ENCODE measurements at places on chromosomes 7 and 10.

- no peak for DNase-seq
Observed at GRCh38 chr10:124179308-124180043, 86.1 kb upstream of the CHST15 start.

GRCh38 chr7:76304888-76305375 is 2.5 kb downstream of the HSPB1 start:
- no peak for DNase-seq

- no peak for DNase-seq
Observed at GRCh38 chr7:20374399-20374798, 43.7 kb downstream of the ITGB8 start.

DNA sequence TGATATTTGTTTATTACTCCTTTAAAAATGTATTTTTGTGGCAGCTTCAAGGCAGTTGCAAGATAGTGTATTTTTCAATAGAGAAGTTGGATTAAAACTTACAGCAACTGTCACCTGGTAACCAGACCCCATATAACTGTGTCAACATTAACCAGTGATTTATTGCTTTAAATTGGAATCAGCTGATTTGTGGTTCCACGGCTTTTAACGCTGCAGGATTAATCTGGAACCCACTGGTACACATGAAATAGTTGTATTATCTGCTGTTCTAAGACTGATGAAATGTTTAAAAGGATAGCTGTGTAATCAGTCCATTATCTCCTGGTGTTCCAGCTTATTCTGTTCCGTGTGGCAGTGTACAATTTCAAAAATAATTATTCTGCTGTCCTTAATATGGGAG is 180.2 kb downstream of the CELF2 start:
- DNase-seq, result no peak

DNA sequence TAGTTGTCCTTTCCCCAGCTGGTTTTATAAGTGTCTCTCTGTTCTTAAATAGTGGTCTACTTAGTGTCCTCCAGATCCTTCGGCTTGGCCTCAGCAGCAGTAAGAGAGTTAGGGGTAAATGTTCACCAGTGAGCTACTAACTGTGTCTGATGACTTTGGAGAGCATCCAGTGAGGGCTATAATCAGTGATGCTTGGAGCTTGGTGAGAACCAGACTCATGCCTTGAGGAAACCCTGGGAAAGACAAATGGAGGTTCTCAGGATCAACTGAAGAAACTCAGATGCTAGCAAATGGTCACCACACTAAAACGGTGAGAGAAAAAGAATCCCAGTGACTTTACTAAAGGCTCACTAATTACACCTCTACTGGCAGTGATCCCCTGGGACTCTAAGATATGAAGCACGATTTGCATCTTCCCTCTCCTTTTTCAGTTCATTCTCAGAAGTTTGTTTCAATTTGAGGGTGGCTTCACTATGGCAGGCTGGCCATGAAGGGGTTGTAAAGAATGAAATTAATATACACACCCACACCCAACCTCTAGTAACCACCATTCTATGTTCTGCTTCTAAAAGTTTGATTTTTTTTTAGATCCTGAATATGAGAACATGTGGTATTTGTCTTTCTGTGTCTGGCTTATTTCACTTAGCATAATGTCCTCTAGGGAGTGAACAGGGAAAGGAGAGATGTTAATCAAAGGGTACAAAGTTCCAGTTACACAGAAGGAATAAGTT is 177.9 kb downstream of the PDE1C start:
- DNase-seq, result no peak

GRCh38 chr7:157383868-157384267 is 47.1 kb downstream of the DNAJB6 start:
- DNase-seq, result no peak

GRCh38 chr7:152956006-152956405 is 196.5 kb downstream of the ACTR3B start:
- DNase-seq, result no peak

- no peak for DNase-seq
Observed at GRCh38 chr10:103676851-103677417, 178.4 kb downstream of the SH3PXD2A start.

DNA sequence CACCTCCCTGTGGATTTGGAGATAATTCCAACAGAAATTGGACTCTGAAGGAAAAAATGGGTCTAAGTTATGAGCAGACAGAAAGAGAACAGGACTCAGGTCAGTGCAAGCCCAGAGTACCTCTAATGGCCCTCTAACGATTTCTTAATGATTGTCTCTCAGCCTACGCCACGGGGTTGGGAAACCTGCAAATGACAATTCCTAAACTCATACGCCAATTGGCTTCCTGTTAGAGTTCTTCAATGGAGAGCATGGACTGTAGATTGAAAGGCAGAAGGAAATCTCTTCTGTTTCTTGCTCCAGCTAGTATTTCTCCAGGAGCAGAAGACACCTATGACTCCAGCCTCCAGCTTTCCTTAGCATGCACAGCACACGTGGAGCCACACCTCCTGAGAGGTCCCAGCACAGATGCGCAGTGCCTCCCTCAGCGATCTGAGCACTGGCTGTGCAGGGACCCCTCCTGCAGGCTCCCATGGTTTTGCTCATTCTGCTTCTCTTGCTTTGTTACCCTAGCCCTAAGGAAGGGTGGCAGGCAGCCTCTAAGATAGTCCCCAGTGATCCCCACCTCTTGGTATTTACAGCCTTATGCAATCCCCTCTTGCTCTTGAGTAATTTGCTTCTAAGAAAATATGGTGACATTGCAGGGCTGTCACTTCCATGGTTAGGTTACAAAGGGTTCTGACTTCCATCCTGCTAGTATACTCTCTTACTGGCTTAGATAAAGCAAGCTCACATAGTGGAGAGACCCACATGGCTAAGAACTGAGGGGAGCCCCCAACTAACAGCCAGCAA is 30.1 kb downstream of the DENND11 start:
- DNase-seq, result no peak

GRCh38 chr7:28055161-28055544 is 125.4 kb downstream of the JAZF1 start:
- no peak for DNase-seq

DNA sequence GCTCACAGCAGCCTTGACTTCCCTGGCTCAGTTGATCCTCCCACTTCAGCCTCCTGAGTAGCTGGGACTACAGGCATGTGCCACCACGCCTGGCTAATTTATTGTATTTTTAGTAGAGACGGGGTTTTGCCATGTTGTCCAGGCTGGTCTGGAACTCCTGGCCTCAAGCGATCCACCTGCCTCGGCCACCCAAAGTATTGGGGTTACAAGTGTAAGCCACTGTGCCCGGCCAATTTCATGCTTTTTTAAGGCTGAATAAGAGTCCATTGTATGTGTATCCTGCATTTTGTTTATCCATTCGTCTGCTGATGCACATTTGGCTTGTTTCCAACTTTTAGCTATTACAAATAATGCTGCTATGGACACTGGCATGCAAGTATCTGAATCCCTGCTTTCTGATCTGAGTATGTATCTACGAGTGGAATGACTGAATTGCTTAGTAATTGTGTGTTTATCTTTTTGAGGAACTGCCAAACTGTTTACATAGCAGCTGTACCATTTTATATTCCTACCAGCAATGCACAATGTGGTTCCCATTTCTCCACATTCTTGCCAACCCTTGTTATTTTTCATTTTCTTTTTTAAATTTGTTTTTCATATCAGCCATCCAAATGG is 37.3 kb upstream of the TPST1 start:
- DNase-seq, result no peak

DNA sequence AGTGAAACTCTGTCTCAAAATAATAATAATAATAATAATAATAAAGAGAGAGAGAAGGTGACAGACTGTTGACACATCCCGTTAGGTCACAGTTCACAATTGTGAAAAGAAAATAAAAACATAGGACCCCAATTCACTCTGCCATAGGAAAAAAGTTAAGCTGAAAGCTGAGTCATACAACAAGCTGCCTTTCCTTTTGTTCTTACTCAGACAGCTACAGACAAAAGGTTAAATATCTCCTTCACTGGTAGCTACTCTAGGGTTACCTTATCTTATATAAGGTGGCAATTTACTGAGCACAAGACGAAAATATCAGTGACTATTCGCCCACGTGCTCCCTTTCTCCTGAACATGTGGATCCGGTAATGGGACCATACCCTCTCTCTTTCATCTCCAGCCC is 17.5 kb downstream of the TUBAL3 start:
- DNase-seq, result no peak

DNA sequence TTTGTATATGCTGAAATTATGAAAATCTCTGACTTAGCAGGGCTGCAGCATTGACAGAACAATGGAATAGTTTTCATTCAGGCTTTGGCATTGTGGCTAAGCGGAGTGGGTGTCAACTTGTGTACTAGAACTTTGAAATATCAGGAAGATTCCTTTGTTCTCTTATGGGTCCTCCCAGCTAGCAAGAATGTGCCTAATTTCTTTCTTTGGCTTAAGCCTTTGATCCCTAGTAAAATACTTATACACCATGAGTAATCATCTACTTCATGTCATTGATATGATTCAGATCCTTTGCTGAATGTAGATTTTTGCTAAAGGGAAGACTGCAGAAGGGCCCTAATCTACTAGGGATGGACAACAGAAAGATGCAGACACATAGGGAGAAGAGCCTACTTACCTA is 6.2 kb downstream of the AVL9 start:
- DNase-seq, result no peak

DNA sequence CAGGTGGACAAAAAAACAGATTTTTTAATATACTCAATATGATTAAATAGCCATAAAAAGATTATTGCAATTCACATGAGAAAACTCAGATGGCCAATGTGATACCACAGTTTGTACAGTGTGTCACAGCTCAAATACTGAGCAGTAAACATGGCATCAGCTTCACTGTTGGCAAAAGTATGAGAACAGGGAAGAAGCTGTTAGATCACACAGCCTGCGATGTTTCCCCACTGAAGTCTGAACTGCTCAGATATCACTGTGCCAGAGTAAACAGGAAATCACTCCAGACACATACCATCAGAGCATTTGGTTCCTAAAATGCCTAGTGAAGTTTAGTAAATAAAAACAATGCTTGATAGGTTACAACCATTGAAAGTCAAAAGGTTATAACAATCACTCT is 347.8 kb downstream of the ETV1 start:
- no peak for DNase-seq

GRCh38 chr7:157291404-157292080 is 45.3 kb upstream of the DNAJB6 start:
- no peak for DNase-seq

GRCh38 chr10:46227936-46228562 is 58.7 kb upstream of the ANTXRL start:
- DNase-seq, result no peak

DNA sequence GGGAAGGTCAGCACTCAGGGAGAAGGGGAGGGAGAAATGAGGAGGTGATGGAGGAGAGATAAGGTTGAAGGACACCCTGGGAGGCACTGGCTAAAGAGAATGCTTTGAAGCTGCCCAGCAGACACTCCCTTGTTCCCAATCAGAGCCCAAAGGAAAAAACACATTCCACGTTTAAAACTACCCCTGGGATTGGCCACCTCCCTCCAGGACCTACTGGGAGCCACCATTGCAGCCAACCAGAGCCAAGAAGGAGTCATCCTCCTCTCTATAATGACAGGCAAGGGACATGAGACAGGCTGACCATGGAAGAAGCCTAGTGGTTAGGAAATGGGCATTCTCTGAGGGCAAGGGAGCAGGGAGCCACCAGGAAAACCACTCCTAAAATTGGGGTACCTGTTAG is 43.8 kb downstream of the MYO1G start:
- no peak for DNase-seq

- no peak for DNase-seq
Observed at GRCh38 chr7:98788966-98789365, 80.8 kb downstream of the TMEM130 start.

DNA sequence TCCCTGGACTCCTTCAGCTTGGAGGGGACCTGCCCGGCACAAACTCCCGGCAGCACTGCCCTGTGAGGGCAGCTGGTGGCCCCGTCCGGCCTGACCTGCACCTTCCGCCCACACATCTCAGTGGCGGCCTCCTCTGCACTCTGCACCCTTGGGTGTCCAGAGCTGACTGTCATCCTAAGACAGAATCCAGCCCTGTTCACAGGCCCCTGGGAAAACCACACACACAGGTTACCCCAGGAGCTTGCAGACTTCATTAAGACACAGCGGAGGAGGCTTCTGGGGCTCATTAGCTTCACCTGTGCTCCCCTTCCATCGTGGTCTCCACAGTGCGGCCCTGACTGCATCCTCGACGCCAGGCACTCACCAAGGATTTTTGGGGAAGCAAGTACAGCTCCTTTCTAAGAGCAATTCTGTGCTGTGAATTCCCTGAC is 51.5 kb upstream of the SHH start:
- no peak for DNase-seq

DNA sequence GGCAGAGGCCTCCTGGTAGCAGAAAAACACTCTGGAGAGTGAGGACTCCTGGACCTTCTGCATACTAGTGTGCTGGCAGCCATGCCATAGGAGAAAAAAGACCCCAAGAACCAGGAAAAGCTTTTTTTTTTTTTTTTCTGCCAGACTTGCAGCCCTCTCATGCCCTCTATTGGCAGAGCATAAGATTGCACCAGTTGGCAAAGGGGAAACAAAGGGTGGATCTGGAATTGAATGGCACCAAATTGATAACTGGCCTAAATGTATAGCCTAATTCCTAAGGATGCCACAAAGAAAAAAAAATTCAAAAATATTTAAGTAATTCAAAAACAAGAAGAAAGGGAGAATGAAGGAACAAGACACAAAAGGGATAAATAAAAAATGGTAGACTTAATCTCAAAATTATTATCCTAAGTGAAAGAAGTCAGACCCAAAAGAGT is 112.5 kb upstream of the GHITM start:
- DNase-seq, result peak; percentile 59

DNA sequence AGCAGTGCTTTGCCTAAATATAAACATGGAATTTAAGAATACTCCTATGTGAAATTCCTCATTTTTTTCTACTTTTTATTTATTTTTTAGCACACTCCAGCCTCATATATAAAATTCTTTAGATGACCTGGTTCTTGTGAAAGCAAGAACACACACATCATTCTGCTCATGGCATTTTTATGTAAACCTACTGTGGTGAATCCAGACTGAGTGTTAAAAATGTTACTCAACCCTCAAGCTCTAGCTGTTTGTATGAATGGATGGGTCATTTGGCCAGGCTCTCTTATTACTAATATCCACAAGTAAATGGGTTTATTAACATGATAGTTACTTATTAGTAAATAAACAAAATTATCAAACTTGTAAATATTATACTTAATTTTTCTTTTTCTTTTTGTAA is 551.7 kb upstream of the LRRN3 start:
- no peak for DNase-seq

DNA sequence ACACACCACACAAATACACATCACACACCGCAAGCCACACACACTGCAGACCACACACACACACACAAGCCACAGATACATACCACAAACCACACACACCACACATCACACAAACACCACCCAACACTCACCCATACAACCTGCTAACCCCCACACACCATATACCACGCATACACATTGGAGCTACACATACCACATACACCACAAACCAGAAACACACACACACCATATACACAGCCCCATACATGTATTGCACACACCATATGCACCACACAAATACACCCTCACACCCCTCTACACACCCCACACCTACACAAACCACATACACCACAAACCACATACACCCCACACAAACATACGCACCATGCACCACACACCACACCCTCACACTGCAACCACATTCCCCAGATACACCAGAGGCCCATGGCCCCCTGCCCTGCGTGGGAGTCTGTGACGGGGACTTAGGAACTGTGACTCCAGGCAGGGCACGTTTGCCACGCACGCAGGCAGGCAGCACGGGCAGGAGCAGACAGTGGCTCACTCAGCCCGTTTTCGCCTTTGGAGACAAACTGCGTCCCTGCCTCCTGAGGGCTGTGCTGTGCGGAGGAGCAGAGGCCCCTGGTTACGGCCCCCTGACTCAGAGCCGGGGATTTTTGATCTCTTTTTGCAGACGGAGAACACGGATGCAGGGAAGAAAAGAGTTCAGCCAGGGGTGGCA is 52.6 kb downstream of the TMEM209 start:
- no peak for DNase-seq

GRCh38 chr10:77541247-77541646 is 96.4 kb downstream of the KCNMA1 start:
- DNase-seq, result no peak

All from SK-N-DZ (cell line).